Activated CD8-positive, alpha-beta memory T cell treated with anti-CD3 and anti-CD28 coated beads for 1 hour (primary cell): ENCODE measurements at places on chromosomes 5 and 9.

DNA sequence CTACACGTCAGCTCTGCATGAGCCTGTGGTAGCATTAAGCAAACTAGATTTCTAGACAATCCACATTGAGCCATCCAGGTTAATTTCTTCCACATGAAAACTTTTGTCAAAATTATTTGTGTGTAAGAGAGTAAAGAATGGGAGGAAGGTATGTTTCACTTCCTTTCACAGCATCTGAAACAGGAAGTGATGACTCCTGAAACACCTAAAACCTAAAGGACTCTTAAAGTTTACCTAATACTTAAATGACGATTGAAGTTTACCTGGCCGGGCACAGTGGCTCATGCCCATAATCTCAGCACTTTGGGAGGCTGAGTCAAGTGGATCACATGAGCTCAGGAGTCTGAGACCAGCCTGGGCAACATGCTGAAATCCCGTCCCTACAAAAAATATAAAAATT lies 223.8 kb downstream of the CEMIP2 start:
- no peak for DNase-seq

- DNase-seq: no peak
Measured at GRCh38 chr9:34282096-34282495, 47.0 kb downstream of the KIF24 start.

GRCh38 chr5:125153231-125153630 lies 406.8 kb upstream of the ZNF608 start:
- DNase-seq: no peak

GRCh38 chr5:105872569-105873270 lies 1798.0 kb downstream of the EFNA5 start:
- DNase-seq: no peak

- no peak for DNase-seq
Measured at GRCh38 chr5:137960819-137961218, 71.6 kb downstream of the PKD2L2 start.

DNA sequence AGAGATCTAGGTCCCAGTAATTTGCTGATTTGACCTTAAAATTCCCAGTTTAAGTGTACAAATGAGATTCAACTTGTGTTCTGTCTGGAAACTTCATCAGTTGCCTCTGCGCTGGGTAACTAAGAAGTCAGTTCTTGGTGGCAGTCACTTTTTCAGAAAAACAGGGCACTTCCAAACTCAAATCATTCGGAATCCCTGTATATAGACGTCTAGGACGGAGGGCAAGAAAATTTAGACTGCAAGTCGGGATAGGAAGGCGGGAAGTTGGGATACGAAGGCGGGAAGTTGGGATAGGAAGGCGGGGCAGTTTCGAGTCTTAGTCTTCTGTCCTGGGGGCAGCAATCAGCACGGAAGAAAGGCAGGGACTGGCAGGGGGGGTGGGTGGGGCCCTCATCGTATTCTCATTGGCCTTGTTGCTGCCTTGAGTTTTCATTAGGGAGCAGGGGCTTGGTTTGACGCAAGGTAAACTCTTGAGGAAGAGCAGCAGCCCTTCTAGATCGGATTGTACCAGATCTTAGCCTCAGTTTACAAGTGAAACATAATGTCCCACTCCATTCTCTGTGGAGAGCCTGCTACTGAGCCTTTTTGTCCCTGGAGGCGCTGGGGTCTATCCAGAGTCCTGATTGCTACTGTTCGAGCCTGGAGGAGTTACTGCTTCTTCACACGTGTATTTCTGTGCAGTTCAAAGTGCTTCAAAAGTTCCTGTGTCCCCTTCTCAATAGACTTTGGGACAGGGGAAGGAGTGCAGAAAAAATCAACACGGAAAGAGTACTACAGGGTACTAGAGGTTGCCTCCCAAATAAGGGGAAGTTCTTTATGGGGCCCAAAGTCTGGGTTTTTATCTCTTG lies 2.7 kb upstream of the PURA start:
- no peak for DNase-seq

DNA sequence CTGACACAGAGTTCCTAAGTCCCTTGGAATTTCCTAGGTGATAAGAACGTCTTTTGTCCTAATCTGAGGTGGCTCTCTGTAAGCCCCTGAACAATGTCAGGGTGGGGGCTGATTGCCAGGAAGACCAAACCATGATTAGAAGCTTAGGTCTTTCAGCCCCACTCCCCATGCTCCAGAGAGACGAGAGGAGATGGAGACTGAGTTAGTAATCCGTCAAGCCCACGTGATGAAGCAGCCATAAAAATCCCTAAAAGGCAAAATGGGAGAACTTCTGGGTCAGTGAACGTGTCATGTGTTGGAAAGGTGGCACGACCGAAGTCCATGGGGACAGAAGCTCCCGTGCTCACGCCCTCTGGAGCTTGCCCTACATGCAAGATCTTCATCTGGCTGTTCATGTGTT lies 85.6 kb downstream of the RAD23B start:
- no peak for DNase-seq

GRCh38 chr5:54518146-54518817 lies 723 bp downstream of the SNX18 start:
- peak; percentile 40 for DNase-seq

DNA sequence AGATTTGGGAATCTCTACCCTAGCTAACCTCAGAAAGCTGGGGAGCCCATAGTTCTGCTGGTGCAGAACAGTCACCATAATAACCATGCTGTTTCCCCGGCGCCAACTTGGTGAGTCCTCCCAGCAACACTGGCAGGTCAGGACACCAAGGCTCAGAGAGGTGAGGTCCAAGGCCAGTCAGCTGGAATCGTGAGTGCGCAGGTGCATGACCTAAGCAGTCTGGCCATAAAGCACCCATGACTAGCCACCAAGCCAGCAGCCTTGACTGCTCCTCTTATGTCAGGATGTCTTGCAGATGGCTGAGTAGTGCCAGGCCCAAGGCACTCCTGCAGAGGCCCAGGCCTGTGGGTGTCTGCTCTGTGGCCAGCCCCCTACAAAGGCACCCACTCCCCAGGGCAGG lies 2.6 kb downstream of the RNF44 start:
- DNase-seq: no peak

DNA sequence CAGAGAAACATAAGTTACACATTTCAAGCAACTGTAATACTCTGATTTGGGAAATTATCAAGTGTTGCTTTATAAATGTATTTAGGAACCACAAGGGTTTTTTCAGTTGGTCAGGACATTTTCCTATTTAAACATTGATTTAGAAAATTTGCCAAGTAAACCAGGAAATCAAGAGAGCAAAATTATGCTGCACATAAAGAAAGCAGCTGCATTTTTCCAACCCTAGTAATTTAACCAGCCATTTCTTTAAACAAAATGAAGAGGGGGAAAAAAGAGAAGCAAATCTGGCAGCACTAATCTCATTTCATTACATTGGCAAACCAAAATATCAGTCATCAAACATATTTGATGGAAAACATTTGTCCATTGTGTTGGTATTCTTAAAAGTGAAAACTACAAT lies 271.4 kb downstream of the TLE1 start:
- no peak for DNase-seq

GRCh38 chr5:40389591-40389990 lies 290.1 kb upstream of the PTGER4 start:
- DNase-seq: no peak

DNA sequence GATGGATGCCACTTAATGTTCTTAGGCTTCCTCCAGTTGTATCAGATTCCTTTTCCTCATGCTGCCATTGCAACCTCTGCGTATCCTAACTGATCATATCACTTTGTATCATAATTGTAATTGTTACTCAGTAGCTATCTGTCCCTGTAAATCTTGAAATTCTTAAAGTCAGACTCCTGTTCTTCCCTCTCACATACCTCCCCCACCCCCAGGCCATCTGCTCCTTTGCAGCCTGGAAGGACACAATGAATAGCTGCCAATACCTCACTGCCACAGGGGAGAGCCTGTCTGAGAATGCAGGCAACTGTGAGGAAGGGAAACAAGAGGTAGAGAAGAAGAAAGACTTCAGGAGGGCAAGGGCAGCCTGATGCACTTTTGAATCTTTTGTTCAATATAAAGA lies 228.5 kb downstream of the ENC1 start:
- no peak for DNase-seq

GRCh38 chr9:37292896-37293295 lies 129.6 kb upstream of the GRHPR start:
- no peak for DNase-seq

DNA sequence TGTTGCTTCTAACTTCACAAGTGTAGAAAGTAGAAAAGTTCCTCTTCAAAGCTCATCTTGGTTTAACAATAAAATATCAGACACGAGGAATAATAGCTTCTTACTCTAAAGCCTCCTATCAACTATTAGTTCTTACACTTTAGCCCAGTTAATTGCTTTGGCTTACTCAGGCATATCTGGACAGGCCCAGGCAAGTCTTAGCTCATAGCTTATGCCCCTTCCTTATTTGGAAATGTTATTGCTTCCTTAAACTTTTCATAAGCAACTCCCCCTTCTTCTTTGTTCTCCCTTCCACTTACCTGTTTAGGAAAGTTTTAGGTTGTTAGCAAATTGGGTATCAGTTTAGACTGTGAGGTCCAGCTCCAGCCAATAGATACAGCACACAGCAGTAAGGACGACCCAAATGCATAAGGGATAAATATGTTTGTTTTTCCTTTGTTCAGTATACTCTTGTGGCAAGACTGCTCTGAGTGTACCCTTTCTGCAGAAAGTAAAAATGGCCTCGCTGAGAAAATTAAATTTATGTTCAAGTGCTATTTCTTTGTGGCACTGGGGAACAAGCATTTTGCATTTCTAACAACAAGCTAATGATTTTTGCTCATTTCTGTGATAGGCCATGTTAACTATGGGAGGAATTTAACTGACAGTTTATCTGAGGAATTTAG lies 162.1 kb downstream of the SMC2 start:
- DNase-seq: no peak

DNA sequence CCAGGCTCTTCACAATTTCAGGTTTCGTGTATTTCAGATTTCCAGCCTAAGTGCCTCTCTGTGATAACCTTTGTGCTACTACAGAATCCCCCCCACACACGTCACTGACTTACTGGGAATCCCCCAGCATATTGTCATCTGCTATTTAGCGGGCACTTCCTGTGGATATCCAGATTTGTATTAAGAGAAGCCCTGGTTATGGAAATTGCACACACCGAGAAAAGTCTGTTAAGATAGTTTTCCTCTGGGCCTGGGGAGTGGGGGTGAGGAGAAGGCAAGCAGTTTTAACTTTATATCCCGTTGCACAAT lies 269.9 kb downstream of the MED10 start:
- DNase-seq: no peak

- no peak for DNase-seq
Measured at GRCh38 chr5:932151-932627, 39.5 kb downstream of the TRIP13 start.

GRCh38 chr9:121339437-121339836 lies 30.6 kb downstream of the STOM start:
- DNase-seq: no peak

DNA sequence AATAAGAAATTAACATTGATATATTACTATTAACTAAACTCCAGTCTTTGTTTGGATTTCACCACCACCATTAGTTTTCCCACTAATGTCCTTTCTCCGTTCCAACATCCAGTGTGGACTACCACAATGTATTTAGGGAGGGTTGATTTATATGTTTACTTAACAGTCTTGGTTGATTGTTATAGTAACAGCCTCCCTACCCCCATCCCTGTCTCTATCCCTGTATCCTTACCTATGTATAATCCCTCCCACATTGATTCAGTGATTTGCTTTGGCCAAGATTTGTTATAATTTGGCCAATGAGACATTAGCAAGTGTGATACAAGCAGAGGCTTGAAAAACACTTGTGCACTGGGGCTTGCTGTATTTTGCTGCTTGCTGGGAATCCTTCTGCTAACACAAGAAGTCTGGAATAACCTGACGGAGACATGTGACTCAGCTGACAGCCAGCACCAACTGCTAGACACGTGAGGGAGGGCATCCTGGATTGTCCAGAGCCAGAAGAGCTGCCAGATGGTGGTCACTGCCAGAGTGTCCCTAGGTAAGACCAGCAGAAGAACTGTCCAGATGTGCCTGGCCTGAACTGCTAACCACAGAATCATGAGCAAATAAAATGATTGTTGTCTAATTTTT lies 51.2 kb upstream of the TCF7 start:
- DNase-seq: no peak

DNA sequence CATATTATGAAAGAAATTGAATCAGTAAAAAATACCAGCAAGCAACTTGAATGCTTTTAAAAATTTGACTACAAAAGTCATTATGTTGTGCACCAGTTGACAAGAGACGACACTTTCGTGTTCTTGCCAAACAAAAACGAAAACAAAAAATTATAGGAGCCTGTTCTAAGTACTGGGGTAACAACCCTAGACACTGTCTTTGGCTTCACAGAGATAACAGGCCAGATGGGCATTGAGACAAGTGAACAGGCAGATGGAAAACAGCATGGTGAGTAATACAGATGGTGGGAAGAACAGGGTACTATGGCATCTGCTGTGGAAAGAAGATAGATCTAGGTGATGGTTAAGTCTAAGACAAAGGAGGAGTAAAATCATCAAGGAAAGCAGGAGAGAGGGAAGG lies 99.0 kb downstream of the CDH12 start:
- DNase-seq: no peak

- peak; percentile 66 for DNase-seq
Measured at GRCh38 chr9:92138157-92138959, 23.1 kb upstream of the SPTLC1 start.

DNA sequence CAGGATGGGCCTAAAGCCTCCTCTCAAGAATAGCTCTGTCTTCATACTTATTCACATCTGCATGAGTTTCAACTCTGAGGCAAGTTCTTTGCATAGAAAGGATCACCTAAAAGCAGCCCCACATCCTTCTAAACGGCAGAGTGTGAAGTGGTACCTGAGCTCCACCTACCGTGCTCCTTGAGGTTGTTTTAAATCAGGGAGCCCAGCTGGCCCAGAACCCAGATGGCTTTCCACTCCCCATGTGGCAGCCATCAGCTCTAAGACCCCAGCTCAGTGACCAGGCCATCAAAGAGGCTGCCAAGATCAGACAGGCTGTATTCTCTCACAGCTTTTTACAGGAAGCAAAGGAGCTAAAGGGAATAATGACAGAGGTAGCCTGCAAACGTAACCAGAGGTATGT lies 299.3 kb downstream of the RASEF start:
- DNase-seq: no peak

GRCh38 chr5:103473725-103474124 lies 88.9 kb downstream of the NUDT12 start:
- DNase-seq: no peak
